GM18507 (cell line): ENCODE measurements at places on chromosomes 11 and 22.

DNA sequence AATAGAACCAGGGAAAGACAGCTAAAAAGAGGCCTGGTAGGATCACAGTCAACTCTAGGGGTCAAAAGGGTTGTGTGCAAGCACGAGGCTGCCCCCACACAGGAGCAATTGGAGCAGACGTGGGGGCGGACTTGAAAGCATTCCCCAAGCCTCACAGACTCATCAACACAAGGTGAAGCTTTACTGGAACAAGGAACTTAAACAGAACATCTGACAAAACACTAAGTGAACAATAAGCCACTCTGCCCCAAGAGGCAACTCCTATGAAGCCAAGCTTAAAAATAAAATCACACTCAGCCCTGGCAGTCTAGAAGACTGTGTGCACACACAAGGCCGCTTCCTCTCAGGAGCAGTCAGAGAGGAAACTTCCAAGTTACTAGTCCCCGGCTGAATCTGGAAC lies 32.2 kb upstream of the TEAD1 start:
- DNase-seq: no peak

DNA sequence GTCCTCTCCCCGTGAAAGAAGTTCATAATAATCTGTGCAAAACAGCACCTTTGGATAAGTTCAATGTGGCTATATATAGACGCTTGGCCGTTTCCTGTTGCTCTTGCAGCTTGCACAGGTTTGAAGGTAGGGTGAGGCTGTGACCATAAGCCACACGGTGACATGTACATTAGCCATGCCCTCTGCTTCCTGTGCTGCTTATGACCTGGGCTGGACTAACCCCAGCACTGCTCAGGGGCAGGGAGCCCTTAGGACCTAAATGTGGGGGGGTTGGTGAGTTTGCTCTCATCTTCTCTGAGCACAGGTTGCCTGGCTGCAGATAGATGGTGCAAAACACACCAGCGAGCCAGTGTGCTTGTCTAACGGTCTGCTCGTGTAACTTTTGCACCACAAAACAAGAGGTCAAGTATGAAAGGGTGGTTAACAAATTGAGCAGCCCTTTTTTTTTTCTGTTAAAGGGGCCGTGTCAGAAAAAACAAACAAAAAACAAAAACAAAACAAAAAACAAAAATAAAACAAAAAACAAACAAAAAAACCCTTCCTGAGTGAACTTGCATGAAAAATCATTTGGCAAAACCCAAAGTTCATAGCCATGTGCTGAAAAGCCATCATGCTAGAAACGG lies 37.3 kb downstream of the FLI1 start:
- DNase-seq: no peak

- no peak for DNase-seq
These were observed 59.6 kb downstream of the AASDHPPT start for GRCh38 chr11:106137061-106137460.

- DNase-seq: no peak
These were observed 1383.3 kb downstream of the TBC1D22A start for GRCh38 chr22:48145738-48146137.

DNA sequence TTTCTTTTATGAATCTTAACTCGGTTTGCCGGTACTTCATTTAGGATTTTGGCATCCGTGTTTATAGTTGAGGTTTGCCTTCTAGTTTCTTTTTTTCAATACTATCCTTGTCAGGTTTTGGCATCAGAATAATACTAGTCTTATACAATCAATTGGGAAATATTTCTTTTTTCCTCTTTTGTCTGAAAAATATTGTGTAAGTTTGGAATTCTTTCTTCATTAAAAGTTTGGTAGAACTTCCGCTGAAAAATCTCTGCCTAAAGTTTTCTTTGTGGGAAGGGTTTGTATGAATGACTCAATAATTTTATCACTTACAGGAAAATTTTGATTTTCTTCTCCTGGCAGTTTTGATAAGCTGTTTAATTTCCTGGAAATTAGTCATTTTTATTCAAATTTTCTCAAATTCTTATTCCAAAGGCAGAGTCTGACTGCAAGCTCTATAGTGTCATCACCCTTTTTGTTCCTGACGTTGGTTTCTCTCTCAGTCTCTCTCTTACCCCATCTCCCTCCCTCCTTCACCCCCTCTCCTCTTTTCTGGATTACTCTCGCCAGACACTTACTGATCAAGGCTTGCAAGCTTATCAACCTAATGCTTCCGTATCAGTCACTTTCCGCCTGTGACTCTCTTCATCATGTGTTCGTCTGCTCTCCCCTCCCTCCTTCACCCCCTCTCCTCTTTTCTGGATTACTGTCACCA lies 555.7 kb downstream of the TBC1D22A start:
- DNase-seq: no peak

GRCh38 chr11:57630171-57630570 lies 19.5 kb downstream of the YPEL4 start:
- no peak for DNase-seq

GRCh38 chr11:129960216-129961214 lies 42.1 kb downstream of the PRDM10 start:
- DNase-seq: peak; percentile 42

DNA sequence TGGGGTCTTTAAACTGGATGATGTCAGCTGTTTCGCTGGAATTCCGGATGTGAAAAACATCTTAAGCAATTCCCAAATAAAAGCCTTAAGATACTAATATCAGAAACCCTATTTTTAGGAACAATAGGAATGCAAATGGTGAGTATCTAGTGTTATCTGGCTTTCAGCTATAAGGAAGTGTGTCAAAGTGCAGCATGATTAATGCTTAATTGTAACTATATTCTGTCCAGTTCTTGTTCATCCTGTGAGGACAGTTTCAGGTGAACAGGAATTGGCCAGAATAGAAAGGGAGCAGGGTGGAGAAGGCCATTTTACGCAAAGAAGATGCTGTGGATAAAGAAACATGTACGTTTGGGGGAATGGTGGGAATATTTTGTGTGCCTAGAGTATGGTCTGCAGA lies 108.2 kb downstream of the RASSF10 start:
- DNase-seq: no peak

GRCh38 chr22:38192475-38192863 lies 9.3 kb upstream of the MAFF start:
- no peak for DNase-seq

DNA sequence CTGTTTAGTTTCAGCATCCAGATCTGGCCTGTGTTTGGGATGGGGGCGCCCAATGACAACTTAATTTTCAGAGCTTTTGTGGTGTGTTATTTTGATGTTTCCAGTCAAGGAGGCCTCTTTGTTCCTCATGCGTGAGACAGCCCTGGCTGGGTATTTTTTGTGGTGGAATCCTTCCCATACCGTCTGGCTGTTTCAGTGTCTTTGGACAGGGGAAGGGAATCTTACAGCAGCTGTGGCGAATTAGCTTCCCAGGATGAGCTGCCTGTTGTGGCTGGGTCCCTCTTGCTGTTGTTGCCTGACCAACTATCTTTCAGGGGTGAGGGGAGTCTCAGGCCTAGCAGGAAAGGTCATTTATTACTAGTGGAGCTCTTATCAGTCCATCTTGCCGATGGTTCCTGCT lies 138.8 kb downstream of the ARHGAP20 start:
- no peak for DNase-seq

- no peak for DNase-seq
These were observed 309 bp downstream of the OR51I2 start for GRCh38 chr11:5449432-5449831.

DNA sequence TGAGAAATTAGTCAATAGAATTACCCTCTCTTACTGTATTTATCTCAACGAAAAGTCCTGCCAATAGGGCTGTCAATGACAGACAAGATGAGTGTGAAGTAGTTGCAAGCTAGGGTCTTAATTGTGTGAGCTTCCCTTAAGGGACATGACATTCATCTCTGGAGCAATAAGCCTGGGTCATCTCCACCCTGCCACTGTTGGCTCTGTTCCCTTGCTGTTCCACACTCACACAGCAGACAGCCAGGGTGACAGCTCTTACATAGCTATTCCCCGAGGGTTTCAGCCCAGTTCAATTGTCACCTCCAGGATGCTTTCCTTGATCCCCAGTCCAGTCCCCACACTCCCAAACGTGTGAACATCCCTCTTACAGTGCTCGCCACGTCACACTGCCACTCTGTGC lies 215.0 kb downstream of the NXPE2 start:
- no peak for DNase-seq
